Subcutaneous adipose tissue (tissue), 4 donors: ENCODE measurements at places on chromosomes 2 and 18. TPM values are rescaled to one million over a fixed set of nuclear protein-coding genes. Genes with fewer than 3 reads are reported as not detected.

Gene KIF3C
- 1.8 TPM for total RNA-seq

Gene C2orf76
- 6.8 TPM for total RNA-seq

Gene CTAGE1
- not detected for total RNA-seq

Gene CD8B
- total RNA-seq, result not detected

Gene AKAIN1
- not detected for total RNA-seq

Gene RAB6C
- not detected for total RNA-seq

Gene RSAD2
- 1.5 TPM for total RNA-seq

Gene RBKS
- total RNA-seq, result 2.1 TPM

Gene CAPN13
- total RNA-seq, result not detected

Gene CENPA
- total RNA-seq, result 0.66 TPM

Gene UCN
- total RNA-seq, result not detected

Gene REG3A
- not detected for total RNA-seq
